ENCODE measurements at places on chromosomes 1 and 21.

DNA sequence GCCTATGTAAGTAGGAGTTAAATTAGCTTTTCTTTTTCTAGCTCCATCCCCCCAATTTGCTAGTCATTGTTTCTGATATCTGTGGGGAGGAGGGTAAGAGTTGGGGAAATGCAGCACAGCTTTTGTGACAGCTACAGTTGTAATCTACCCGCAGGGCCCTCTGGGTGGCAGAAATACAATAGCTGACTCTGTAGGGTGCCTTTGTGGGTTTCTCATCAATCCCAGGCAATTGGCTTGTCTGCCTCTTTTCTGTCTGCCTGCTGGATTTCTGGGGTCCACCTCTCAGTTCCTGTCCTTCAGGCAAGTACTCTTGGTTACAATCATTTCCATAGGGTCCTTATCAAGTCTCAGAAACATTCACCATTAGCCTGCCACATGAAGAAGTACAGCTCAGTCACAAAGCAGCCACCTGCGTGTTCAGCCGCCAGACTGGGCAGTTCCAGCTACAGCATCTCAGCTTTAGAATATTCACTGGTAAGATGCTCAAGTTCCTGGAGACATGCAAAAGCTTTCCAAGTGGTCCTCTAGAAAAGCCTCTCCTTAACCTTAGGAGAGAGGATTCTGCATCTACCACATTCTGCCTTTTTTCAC lies 19.2 kb upstream of the SLC44A5 start:
- DNase-seq, result no peak

- no peak for DNase-seq
Observed at GRCh38 chr1:232578651-232579195, 51.2 kb downstream of the SIPA1L2 start.

DNA sequence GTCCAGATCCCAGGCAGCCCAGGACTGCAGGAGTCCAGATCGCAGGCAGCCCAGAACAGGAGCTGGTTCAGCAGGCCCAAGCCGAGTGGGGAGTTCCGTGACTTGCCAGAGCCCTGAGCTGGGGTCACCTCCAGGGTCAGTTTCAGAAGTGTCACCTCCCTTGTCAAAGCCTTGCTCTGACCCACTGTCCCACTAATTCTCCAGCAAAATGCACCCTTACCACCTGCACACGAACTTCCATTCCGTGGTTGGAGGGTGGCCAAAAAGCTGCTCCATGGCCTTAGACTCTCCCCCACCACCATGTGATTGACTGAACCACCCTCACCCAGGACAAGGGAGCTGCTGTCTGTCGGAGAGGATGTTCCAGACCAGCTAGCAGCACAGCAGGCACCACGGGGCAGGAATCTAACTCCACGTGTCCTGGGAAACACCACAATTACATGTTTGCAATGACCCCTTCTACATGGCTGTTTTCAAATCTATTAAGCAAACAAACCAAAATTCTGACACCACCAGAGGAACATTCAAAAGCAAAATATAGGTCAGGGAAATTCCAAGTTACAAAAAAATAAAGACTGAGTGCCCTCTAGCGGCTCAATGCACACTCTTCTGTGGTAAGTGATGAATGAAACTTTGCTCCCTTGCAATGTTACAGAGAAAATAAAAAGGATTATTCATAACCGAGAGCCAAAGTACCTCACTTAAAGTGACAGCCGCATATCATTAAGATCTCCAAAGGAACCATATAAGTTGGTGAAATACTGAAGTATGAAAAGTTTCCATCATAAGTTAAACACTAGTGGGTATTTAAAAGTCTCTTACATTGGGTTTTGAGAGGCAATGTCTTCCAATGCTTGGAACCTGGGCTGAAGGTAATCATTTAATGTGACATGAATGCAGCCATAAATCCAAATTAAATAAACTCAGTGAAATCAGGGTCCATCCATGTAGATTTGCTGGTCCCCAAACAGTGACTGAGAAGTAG lies 76.3 kb downstream of the NPHP4 start:
- DNase-seq, result peak; percentile 40

GRCh38 chr1:183147735-183148134 lies 38.3 kb upstream of the LAMC2 start:
- DNase-seq, result no peak

- DNase-seq, result peak; percentile 9
Observed at GRCh38 chr1:64572222-64572900, 102.4 kb downstream of the CACHD1 start.

- DNase-seq, result no peak
Observed at GRCh38 chr1:245121523-245121922, 33.3 kb upstream of the KIF26B start.

DNA sequence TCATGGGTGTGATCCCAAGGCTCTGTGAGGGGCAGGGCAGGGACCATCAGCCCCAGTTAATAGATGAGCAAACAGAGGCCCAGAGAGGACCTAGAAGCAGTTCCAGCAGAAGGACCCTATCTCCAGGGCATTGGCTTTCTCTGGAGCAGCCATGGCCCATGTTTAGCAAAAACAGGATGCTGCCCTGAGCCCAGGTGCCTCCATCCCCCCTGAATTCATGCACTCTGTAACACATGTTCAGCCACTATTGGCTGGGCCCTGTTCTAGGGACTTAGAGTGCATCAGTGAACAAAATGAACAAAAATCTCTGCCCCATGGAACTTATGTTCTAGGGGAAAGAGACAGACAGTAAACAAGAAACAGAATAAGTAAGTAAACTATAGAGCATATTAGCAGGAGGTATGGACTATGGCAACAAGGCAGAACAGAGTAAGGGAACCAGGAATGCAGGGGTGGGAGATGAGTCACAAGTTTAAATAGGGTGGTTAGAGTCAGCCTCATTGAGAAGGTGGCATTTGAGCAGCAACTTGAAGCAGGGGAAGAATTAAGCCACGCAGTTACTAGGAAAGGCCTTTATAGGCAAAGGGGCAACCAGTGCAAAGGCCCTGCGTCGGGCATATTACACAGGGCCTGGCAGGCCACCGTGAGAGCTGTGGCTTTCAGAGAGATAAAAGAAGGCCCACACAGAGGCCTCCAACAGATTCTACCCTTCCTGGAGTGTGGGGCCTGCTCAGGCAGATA lies 185.9 kb upstream of the EDN2 start:
- no peak for DNase-seq

- no peak for DNase-seq
Observed at GRCh38 chr1:201258763-201259230, 24.5 kb upstream of the PKP1 start.

- peak; percentile 89 for DNase-seq
Observed at GRCh38 chr1:234745844-234746797, 136.1 kb upstream of the IRF2BP2 start.

- DNase-seq, result no peak
Observed at GRCh38 chr1:67468066-67468718, 38.0 kb upstream of the SERBP1 start.

GRCh38 chr1:177091040-177091439 lies 73.5 kb downstream of the ASTN1 start:
- DNase-seq, result no peak

- DNase-seq, result no peak
Observed at GRCh38 chr21:43341378-43342161, 85.4 kb downstream of the SIK1 start.

GRCh38 chr1:62685431-62685859 lies 2.7 kb downstream of the DOCK7 start:
- no peak for DNase-seq

- DNase-seq, result peak; percentile 92
Observed at GRCh38 chr1:201408176-201408833, 9.2 kb upstream of the LAD1 start.

GRCh38 chr1:195188821-195189220 lies 1419.4 kb downstream of the KCNT2 start:
- DNase-seq, result peak; percentile 4

- DNase-seq, result no peak
Observed at GRCh38 chr1:187956975-187957374, 1128.2 kb downstream of the PLA2G4A start.

DNA sequence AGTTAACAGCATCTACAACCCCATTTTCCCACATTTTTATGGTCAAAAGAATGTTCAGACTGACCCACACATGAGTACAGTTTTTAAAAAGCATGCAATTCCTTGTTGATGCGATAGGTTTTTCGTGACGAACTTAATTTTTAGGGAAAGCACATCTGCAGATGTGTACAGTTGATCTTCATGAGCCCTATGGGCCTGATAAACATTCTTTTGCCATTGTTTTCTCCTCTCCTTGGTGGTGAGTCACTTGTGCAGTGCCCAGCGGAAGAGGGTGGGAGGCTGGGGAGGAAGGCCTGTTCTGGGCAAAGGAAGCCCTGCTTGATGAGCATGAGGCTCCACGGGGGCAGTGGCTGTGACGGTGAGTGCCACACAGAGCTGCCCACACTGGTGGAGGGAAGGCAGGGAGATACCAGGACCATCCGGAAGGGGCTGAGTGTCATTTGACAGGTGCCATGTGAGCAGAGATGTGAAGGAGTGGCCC lies 5.3 kb downstream of the ARF1 start:
- peak; percentile 60 for DNase-seq

GRCh38 chr1:9052272-9053049 lies 17.0 kb downstream of the SLC2A5 start:
- DNase-seq, result no peak

DNA sequence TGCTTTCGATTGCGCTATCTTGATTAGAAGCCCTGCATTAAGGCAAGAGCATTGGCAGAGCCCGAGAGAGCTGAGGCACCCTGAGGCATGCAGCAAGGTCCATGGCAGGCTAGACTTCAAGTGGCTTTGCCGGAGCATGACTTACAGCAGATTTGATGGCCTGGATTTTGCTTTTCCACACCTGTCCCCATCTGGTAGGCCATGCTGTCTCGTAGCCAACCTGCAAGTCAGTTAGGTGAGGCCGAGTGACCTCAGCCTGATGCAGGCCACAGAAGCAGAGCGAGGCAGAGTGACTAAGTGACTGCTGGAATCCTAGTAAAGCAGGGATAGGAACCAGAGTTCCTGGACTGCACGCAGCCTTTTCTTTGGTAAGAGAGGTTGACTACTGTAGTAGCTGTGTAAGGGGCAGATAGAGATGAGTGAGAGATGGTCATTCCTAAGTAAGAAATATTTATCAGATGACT lies 148.9 kb downstream of the PBX1 start:
- peak; percentile 15 for DNase-seq

GRCh38 chr1:162587347-162587746 lies 25.8 kb downstream of the UAP1 start:
- no peak for DNase-seq

DNA sequence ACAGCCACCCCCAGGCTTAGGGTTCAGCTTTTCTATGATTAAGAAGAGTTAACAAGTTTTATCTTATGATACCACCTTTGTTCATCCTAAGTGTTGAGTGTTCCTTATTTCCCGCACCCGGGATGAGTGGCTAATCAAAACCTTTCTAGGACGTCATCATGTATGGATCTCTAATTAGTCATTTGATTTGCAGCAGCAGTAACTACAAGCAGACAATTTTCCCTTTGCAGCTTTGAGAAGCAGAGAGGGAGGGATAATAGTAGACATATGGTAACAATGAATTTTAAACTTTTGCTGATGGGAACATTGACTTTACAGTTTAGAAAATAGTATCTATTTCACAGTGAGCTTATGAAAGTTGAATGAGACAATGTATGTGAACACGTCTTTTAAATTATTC lies 30.8 kb upstream of the SLC35F3 start:
- DNase-seq, result no peak

DNA sequence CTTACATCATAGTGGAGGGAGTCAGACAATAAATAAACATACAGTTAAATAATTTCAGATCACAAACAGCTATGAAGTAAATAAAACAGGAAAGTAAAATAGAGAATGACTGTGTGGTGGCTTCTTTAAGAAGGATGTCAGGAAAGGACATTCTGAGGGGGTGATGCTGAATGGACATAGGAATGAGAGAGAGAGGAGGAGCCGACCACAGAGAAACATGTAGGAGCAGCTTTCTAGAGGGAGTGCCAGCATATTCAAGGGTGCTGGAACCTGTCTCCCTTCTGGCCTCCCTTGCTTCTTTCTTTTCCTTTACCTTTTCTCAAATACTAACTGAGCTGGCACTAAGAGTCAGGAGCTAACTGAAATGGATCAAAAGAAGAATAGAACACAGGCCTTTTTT lies 20.5 kb upstream of the BCL10 start:
- no peak for DNase-seq

GRCh38 chr1:159076438-159077119 lies at the start of gene AIM2:
Gene AIM2, minus strand, starts transcription at chr1:159076766. Its CDS starts 3,267 bp downstream, at chr1:159073499.
- no peak for DNase-seq

DNA sequence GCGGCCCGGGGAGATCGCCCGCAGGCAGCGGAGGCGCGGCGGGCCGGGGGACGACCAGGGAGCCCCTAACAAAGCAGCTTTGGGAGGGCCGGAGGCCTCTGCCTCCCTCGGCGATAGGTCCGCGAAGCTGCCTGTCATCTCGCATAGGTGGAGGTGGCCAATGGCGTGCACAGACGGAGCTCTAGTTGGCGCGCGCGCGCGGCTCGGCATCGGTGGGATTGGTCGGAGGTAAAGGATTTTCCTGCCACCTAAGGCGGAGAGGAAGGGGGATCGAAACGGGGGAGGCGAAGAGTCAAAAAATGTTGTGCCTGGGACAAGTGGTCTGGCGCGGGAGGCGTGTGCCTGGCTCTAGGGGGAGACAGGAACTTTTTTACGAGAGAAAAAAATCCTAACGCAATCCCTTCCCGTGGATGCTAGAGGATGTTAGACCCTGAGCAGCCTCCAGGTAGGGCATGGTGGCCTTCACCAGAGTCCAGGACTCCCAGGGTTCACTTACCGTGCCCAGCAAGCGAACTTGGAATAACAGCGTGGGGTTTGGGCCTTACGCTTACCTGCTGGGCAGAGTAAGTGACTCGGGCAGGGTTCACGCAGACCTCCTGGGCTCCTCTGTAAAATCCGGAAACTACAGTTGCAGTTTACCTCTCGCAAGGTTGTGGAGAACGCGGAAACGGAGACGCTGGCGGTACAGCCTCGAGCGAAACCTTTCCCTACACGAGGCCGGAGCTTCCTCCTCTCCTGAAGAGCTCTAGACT lies 99.9 kb upstream of the SOD1 start:
- peak; percentile 97 for DNase-seq

- DNase-seq, result no peak
Observed at GRCh38 chr1:109252893-109253802, 3.8 kb downstream of the CELSR2 start.

Measured in HTR-8/SVneo (cell line).